ENCODE measurements at places on chromosomes 3 and 15.

DNA sequence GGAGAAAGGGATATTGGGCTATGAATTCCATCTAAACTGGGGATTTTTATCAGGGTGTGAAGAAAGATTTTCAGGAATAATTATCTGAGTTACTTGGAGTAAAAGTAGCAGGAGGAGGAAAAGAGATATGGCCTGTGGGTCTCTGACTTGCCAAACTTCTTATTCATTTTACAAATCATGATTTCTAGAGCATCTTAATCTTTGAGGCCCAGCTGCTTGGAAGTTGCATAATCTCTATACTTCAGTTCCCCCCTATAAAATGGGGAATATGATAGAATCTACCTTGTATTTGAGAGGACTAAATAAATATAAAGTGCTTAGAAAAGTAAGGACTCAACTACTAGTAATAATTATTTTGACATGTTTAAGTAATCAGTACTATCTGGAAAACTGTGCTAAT is 11.0 kb upstream of the GABPB1 start:
- no peak for DNase-seq
- H3K36me3 ChIP-seq, result peaks cover 9% of the 10 kb centered on the region
- no peak overlapping the region for H3K4me3 ChIP-seq
- peak overlapping the region; percentile 83 for H3K27ac ChIP-seq

DNA sequence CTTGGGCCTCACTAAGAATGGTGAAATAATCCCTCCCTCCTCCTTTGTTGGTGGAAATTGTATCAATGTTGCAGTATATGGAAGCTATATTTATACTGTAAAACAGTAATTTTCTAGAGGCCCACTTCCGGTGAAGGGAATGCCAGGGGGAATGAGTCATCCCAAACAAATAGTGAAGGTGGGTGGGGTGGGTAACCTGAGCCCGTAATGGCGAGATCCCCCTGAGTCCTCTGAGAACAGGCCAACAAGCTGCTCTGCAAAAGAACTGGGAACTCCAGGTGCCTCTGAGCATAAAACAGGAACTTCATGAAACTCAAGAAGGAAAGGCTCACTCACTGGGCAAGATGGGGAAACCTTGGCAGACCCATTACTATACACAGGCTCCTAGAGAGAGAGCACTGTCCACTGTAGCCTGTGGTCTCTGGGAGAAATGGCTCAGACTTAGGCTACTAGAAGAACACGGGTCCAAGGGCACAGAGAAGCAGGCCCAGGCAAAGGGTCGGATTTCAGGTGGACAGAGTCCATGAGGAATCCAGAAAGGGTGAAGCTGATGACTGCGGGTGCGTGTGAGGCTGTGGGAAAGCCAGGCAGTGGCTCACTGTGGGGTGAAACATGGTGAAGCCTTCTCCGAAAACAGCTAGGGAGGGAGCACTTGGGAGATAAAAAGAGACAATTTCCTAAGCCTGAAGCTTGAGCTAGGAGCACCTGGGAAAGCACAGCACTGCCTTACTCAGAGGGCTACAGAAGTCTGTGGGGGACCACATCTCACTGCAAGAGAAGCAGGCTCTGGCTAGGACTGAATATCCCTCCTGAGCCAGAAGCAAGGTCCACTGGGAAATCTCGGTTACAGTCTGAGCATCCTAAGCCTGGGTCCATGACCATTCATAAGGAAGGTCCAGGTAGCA is 19.8 kb downstream of the LARP6 start:
- no peak overlapping the region for H3K4me3 ChIP-seq
- peaks cover 12% of the 10 kb centered on the region for H3K4me1 ChIP-seq
- H3K27me3 ChIP-seq, result no peaks in the 10 kb centered on the region
- H3K36me3 ChIP-seq, result peaks cover 39% of the 10 kb centered on the region
- H3K27ac ChIP-seq, result peak overlapping the region; percentile 93

GRCh38 chr3:50445919-50446318 is 57.5 kb downstream of the CACNA2D2 start:
- H3K4me3 ChIP-seq, result peak overlapping the region; percentile 4
- peaks cover 55% of the 10 kb centered on the region for H3K27me3 ChIP-seq
- DNase-seq, result peak; percentile 46
- H3K36me3 ChIP-seq, result no peaks in the 10 kb centered on the region
- peak overlapping the region; percentile 24 for H3K27ac ChIP-seq

DNA sequence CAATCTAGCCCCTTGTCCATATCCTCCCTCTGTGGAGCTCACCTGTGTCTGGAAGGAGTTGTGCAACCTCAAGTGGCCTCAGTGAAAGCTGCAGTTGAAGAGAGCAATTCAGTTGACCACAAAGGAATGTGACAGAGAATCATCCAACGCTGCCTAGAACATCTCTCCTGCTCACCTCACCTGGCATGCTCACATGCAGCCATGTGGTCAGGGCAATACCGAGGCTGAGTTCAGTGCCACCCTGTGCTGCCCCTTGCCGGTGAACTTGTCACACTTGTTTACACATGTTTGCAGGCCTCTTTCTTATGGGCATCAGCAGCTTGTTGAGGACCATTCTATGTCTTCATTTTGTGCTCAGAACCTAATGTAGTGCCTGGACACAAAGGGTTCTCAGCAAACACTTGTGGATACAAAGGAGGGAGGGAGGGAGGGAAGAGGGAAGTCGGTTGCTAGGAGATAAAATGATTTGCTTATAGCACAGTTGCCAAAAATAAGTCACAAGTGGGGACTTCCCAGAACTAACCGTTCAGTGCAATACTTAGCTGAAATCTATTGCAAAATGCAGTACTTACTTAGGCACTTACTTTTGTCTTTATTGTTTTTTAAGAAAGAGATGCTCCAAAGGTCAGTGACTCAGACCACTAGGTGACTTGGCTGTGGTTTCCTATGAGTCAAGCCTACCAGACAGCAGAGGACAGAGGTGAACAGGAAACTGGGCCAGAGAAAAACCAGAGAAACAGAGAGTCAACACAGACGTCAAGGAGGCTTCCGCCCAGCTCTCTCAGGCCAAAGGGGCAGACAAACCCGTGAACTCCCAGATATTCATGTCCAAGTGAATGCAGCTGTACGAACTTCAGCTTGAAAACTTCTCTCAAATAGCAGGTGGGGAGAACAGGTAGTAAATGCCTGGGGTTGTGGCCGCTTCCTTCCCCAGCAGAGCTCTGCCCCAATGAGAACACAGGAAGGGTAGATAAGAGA is 227.8 kb upstream of the CTNNB1 start:
- no peak for DNase-seq
- H3K4me3 ChIP-seq, result no peak overlapping the region
- H3K4me1 ChIP-seq, result peaks cover 5% of the 10 kb centered on the region
- no peaks in the 10 kb centered on the region for H3K27me3 ChIP-seq
- no peaks in the 10 kb centered on the region for H3K36me3 ChIP-seq

GRCh38 chr3:152444029-152444641 is 175.4 kb downstream of the MBNL1 start:
- H3K27me3 ChIP-seq, result no peaks in the 10 kb centered on the region
- no peak for DNase-seq
- H3K4me1 ChIP-seq, result peaks cover 1% of the 10 kb centered on the region

DNA sequence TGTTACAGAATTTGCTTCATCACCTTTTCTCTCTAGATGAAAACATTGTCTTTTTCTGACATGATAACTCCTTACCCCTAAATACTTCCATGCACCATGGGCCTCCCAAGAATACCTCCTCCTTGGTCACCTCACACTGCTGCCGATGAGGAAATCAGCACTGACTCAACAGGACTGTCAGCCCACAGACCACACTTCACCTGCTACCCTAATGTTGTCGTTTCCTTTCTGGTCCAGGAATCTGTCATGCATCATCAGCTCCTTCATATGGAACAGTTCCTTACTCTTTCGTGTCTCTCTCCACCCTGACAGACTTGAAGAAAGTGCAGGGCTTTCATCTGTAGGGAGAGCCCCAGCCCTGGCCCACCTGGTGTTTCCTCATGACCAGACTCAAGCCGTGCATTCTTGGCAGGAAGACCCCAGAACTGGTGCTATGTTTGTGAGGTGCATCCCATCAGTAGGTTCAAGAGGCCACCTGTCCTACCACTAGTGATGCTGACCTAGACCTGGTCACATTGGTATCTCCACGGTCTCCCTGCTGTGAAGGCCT is 41.1 kb upstream of the PLXNA1 start:
- H3K4me3 ChIP-seq, result no peak overlapping the region
- H3K36me3 ChIP-seq, result no peaks in the 10 kb centered on the region
- no peak for DNase-seq

DNA sequence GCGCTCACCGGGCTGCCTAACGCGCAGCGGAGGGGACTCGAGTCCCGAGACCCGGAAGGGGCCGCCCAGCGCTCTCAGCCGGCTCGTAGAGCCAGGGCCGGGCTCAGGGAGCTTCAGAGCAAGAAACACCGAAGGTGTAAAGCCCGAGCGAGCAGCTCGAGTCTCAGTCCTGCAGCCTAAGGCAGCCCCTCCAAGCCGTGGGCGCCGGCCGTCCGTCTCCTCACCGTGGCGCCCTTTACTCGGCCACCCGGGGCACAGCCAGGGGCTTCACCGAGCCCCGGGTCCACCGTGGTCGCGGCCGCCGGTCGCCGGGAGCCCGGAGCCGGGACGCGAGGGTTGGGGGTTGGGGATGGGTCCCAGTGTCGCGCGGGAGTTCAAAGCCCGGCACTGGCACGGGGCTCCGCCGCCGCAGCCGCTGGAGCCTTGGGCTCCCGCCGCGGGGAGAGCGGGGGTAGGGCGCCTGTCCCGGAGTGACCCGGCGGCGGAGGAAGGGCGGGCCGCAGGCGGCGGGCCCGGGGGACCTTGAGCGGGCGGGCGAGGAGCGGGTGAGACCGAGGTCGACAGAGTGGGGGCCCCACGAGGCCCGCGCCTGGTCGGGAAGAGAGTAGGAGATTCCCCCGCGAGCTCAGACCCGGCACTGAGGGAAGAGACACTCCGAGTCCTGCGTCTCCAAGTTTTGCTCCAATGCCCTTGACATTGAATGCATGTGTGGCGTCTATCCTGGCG is 26.9 kb upstream of the THRB start:
- H3K4me1 ChIP-seq, result peaks cover 39% of the 10 kb centered on the region
- DNase-seq, result peak; percentile 44
- peak overlapping the region; percentile 92 for H3K27ac ChIP-seq
- peak overlapping the region; percentile 76 for H3K4me3 ChIP-seq
- peaks cover 25% of the 10 kb centered on the region for H3K27me3 ChIP-seq

DNA sequence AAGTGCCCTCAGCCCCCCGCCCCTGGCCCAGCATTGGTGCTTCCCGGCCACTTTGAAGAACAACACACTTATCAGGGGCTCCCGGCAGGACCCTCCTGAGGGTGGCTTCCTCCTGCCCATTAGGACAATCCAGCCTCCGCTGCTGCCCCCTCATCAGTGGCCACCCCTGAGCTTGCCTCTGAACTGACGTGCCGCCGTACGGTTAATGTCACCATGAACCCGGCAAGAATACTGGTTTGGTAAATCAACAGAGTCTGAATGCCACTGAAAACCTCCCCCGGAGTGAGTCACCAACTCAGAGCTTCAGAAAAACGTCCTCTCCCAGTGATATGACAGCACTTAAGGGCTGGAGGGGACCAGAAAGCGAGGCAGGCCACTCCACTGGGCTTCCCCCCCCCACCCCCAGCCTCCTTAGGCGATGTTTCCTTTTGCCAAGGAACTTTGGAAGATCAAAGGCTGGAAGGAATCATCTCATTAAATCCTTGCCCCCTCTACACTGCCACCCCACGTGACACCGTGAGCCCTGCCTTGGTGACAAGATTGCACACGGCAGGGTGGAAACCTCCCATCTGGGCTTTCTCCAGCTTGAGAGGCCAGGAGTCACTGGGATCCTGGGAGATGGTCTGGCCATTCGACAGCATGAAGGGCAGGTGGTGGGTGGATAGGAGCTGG is 142.1 kb downstream of the NUP210 start:
- no peak overlapping the region for H3K27ac ChIP-seq
- peaks cover 2% of the 10 kb centered on the region for H3K4me1 ChIP-seq
- H3K4me3 ChIP-seq, result no peak overlapping the region
- DNase-seq, result no peak
- H3K36me3 ChIP-seq, result no peaks in the 10 kb centered on the region

DNA sequence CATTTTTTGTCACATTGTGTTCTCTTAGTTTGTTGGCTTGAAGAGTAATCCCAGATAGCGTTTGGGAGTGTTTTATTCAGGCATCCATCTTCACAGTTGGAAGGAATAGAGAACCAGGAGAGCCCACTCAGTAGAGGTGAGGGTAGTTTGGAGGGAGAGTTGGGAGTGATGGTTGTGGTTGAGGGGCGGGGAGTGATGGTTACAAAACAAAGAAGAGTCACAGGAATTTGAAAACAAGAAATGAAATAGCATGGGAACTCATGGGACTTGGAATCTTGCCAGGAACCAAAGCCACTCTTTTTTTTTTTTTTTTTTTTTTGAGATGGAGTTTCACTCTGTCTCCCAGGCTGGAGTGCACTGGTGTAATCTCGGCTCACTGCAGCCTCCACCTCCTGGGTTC is 36.3 kb downstream of the DUT start:
- no peaks in the 10 kb centered on the region for H3K27me3 ChIP-seq
- peaks cover 4% of the 10 kb centered on the region for H3K4me1 ChIP-seq
- H3K36me3 ChIP-seq, result no peaks in the 10 kb centered on the region
- no peak overlapping the region for H3K27ac ChIP-seq

DNA sequence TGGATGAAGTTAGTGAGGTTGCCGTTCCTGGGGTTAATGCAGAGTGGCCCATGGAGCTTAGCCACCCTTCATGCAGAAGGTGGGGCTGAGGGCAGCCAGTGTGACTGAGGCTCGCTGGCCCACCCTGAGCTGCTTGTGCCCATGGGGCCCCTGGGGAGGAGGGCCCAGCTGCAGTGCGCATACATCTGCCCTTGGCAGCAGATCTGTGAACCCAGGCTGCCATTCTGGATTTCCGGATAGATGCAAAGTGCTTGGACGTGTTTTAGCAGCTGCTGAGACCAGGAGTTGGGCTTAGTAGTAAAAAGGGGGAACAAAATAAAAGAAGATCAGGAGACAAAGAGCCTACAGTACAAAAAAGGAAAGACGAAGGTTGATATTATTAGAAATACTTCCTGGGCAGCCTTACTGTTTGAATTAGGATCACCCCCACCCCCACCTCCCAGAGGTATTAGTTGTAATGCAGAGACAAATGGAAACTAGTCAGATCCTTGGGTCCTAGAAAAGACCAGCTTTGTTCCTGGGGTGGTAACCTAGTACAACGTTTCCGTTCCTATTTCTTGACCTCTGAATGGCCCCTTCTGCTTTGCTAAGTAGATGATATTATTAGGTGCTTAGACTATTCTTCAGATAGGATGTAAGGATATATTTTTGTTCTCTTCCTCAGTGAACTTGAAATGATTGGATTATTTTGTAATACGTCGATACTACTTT is 70.2 kb downstream of the IGF1R start:
- no peak for DNase-seq
- H3K4me3 ChIP-seq, result no peak overlapping the region
- H3K27ac ChIP-seq, result peak overlapping the region; percentile 39
- no peaks in the 10 kb centered on the region for H3K27me3 ChIP-seq
- H3K4me1 ChIP-seq, result peaks cover 53% of the 10 kb centered on the region
- no peaks in the 10 kb centered on the region for H3K36me3 ChIP-seq

GRCh38 chr3:150170852-150171520 is 200.3 kb upstream of the PFN2 start:
- H3K4me1 ChIP-seq, result no peaks in the 10 kb centered on the region
- no peak overlapping the region for H3K4me3 ChIP-seq
- no peaks in the 10 kb centered on the region for H3K36me3 ChIP-seq
- peaks cover 3% of the 10 kb centered on the region for H3K27me3 ChIP-seq
- H3K27ac ChIP-seq, result no peak overlapping the region

GRCh38 chr15:98397419-98397818 is 250.9 kb upstream of the IGF1R start:
- H3K27me3 ChIP-seq, result peaks cover 5% of the 10 kb centered on the region
- no peak for DNase-seq
- H3K4me3 ChIP-seq, result no peak overlapping the region

Data from progenitor cell of endocrine pancreas (in vitro differentiated cells).